ENCODE measurements at places on chromosomes 7 and 10.

DNA sequence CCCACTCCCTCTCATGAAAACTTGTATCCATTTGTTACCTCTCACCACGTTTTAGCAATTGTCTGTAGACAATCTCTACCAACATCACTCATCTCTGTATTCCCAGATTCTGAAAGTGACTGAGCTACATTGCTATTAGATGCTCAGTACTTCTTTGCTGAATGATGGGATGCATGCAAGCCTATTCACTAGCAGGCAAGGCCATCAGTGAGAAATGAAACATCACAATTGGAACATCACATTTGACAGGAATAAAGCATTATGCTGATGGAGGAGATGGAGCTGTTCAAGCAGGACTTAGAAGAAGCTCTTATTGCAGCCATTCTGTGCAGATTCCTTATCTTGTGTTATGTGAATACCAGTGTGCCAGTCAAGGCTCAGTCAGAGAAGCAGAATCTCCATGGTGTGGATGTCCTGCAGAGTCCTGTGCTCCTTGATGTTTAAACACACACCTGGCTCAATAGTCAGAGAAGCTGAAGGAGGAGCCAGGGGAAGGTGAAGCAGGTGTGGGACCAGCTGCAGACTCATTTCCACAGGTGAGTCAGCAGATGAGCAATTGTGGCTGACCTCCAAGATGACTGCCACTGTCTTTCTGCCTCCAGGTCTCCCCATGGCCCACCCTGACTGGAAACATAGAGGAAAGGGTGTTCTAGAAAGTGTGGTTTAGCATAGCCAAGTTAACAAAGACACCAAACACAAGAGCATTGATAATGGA is 965.5 kb downstream of the GRID1 start:
- DNase-seq: no peak

DNA sequence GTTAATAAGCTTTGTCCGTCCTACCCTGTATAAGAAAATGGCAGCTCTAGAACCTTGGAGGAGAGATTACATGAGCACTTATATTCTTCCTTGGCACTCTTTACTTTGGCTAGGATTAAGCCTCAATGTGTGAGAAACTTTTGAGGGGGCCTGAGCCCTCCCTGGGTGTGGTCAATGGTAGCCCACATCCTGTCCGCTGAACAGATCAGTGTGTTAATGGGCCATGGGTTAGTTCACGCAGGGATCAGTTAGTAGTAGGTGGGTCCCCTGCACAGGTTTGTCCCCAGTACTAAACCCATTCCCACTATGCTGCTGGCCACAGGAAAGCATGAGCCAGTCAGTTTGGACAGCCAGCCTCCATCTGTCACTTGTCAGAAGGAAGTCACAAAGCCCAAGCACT is 20.2 kb upstream of the IKZF1 start:
- no peak for DNase-seq

DNA sequence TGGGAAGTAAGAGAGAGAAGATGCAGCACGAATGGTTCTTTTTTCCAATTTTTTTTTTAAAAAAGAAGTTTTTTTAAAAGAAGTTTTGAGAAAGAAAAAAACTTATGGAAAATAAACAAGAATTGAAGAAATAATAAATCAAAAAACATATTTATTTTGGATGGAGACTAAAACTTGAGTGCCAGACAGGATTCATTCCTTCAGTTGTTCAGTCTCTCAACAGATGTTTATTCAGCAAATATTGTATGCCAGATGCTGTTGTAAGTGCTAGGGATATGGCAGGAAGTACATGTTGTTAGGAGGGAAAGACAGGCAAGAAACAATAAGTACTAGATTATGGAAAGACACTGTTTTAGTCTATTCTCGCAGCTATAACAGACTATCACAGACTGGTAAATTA is 750.7 kb upstream of the PHF14 start:
- no peak for DNase-seq

DNA sequence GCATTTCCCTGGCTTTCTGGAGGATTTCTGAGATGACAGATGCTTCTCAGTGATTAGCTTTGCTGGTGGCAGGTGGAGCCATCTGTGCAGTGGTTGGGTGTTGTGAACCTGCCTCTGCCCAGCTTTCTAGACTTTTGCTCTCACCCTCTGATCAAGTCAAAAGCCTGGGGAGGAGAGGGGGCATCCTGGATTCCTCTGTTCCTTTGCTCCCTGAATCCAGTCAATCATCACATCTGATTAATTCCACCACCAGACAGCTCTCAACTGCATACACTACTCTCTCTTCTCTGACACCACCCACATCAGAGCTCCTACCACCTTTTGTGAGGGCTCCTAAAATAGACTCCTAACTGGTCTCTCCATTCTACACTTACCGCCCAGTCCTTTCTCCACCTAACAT is 283.5 kb downstream of the WDR11 start:
- no peak for DNase-seq

- DNase-seq: no peak
Measured at GRCh38 chr10:44786286-44786850, 124.8 kb upstream of the TMEM72 start.

DNA sequence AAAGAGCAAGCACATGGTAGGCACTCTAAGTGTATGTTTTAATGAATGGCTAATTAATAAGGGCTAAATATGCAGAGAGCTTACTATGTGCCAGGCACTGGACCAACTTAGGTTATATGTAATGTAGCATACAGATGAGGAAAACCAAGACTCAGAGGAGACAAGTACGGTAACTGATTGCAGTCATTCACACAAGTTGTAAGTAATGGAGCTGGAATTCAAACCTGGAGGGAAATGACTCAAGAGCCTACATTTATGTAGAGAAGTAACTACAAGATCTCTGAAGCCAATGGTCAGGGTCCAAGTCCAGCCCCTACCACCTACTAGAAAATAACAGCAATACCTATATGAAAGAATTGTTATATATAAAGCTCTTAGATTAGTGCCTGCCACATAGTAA is 97.3 kb upstream of the KCNIP2 start:
- DNase-seq: no peak

- peak; percentile 31 for DNase-seq
Measured at GRCh38 chr10:132700156-132701098, 85.5 kb downstream of the NKX6-2 start.

Data from dorsolateral prefrontal cortex (tissue), 122 donors.